DND-41 (cell line): ENCODE measurements at places on chromosomes 16 and 17.

- H3K4me3 ChIP-seq = peak within 1 kb of the TSS; percentile 55; the same call in 1 of the 2 replicates
- peaks cover 44% of the 10 kb centered on the region for H3K4me1 ChIP-seq
- peaks cover 24% of the 10 kb centered on the region for H3K36me3 ChIP-seq
- DNase-seq = peak; percentile 72
Measured at GRCh38 chr17:80991645-80992076, at the start of gene CHMP6. CHMP6 (plus strand) TSS chr17:80991841; CDS start chr17:80991919, 78 bp downstream.

DNA sequence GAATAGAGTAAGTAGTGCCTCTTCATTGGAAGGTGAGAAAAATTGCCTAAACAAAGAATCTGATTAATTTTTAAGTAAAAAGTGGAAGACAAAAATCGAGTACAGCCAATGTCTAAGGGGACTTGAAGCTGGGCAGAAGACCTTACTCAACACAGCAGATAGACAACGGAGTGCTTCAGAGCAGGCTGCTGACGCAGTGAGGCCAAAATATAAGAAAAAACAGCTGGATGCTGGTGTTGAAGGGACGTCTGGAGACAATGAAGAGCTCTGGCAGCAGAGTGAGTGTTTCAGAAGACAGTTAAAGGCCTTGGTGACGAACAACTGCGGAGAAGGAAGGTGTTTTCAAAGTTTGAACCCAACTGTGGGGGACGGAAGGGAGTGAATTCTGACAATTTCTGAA is 169.8 kb downstream of the MRTFB start:
- H3K4me3 ChIP-seq = no peak overlapping the region
- H3K27ac ChIP-seq = no peak overlapping the region
- H3K4me1 ChIP-seq = no peaks in the 10 kb centered on the region

DNA sequence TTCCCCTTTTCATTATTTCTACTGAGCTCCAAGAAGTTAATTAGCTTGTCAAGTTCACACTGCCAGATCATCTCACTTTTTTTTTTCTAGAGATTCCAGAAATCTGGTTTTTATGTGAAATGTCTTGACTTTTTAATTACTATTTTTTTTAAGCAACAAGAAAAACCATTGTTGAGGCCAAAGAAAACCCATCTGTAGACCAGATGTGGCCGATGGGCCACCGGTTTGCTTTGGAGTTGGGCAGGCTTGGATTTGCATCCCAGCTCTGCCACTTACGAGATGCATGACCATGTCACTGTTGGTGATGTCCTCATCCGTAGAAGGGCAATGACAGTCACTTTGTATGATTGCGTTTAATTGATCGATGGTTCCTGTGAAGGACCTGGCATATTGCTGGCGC is 34.2 kb upstream of the MRTFB start:
- H3K4me1 ChIP-seq = no peaks in the 10 kb centered on the region
- H3K27me3 ChIP-seq = no peaks in the 10 kb centered on the region
- DNase-seq = no peak
- H3K4me3 ChIP-seq = no peak overlapping the region

GRCh38 chr17:10031606-10032005 is 126.5 kb upstream of the RCVRN start:
- no peaks in the 10 kb centered on the region for H3K4me1 ChIP-seq
- no peak overlapping the region for H3K4me3 ChIP-seq
- H3K27me3 ChIP-seq = no peaks in the 10 kb centered on the region

DNA sequence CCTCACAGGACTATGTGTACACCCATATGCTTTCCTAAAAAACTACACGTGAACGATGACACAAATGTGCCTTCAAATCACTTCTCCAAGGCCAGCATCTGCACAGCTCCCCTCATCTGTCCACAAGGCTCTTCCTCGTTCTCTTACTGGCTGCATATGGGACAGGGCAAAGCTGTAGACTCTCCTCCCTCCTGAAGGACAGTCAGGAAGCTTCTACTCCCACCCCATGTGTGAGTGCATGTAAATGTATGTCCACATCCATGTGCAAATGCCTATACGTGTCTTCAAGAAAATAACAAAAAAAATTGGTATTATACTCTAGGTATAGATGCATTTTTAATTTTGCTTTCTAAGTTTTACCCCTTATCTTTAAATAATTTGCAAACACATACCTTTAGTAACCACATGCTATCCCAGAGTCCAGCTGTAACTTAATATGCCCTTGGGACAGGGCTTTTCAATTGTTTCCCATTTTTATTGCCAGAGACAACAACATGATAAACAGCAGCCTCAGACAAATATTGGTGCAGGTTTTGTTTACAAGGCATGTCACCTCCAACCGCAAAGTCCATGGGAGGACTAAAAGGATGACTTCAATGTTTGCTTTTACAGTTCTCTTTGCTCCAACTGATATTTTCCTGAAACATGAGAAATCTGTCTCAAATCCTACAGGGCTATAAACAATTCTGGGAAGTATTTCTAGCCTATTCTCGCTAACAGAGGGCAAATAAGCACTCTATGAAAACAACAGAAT is 31.6 kb upstream of the FAAP100 start:
- H3K36me3 ChIP-seq = peaks cover 89% of the 10 kb centered on the region
- no peaks in the 10 kb centered on the region for H3K4me1 ChIP-seq
- H3K4me3 ChIP-seq = no peak overlapping the region
- no peak overlapping the region for H3K27ac ChIP-seq
- no peak for DNase-seq

- no peaks in the 10 kb centered on the region for H3K36me3 ChIP-seq
- DNase-seq = no peak
- no peaks in the 10 kb centered on the region for H3K27me3 ChIP-seq
- no peaks in the 10 kb centered on the region for H3K4me1 ChIP-seq
Measured at GRCh38 chr17:68867759-68868516, 87.3 kb downstream of the ABCA8 start.

- no peak overlapping the region for H3K4me3 ChIP-seq
- H3K36me3 ChIP-seq = no peaks in the 10 kb centered on the region
- H3K27ac ChIP-seq = no peak overlapping the region
- no peaks in the 10 kb centered on the region for H3K27me3 ChIP-seq
- no peak for DNase-seq
Measured at GRCh38 chr17:76238847-76239537, 1.3 kb downstream of the RNF157 start.
